HuH-7.5 (cell line): ENCODE measurements at places on chromosomes 3 and 15.
A peak's percentile ranks its signal among the peaks of the same experiment; 100 is the strongest.

GRCh38 chr3:13002398-13003124 lies 70.7 kb downstream of the IQSEC1 start:
- no peak for DNase-seq

GRCh38 chr15:67166280-67167009 lies 88.0 kb downstream of the AAGAB start:
- no peak for DNase-seq

DNA sequence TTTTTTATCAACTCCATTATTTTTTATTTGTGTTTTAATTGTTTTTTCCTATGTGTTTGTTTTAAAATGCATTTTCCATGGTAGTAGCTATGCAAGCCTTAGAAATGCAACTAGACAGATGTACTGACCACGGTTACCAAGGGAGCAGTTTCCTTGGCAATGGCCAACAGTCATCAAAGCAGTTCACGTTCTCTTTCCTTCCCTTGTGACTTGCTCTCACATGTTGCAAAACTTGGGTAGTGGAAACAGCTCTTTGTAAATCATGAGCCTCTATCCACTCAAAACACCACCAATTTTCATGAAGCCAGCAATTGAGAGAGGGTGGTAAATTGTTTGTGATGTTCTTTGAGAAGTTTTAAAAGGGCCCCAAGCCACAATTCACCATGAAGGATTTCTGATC lies 499.4 kb upstream of the MDFIC2 start:
- DNase-seq = no peak

- peak; percentile 81 for DNase-seq
Observed at GRCh38 chr3:37967260-37967881, 23.2 kb upstream of the VILL start.

DNA sequence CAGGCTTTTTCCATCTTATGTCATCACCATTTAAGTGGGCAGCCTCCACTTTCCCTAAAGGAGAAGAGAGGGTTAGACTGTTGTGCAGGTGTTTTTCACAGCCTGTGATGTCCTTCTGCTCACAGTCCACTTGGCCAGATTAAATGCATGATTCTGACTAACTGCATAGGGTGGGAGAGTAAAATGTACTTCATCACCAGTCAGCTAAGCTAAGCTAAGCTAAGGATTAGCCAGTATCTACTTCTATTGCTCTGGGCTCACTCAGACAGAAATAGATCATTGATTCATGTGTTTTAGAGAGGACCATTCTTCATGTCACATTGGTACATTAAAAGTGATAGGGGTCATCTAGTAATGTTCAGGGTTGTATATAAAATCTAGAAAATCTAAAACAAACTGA lies 1013.1 kb downstream of the NTRK3 start:
- DNase-seq = no peak

- DNase-seq = peak; percentile 80
Observed at GRCh38 chr15:91302588-91303439, 202.8 kb downstream of the SV2B start.

DNA sequence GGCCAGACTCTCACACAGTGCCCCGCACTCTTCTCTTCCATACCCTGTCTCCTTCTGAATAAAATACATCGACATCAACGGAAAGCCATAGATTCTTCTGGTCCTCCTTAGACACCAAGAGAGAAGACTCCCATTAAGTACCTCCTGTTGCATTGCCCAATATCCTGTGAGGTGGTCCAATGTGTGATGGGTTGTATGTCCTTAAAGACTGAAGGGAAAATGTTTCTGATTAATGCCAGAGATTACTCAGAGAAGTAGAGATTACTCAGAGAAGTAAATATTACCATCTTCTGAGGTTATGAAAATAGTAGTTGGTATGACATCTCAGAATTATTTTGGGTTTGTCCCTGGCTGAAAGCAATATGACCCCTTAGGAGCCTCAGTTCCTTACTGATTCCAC lies 60.8 kb upstream of the GALNT15 start:
- no peak for DNase-seq

- DNase-seq = no peak
Observed at GRCh38 chr3:108985844-108986243, 32.2 kb upstream of the GUCA1C start.

GRCh38 chr15:78040653-78041244 lies 36.8 kb downstream of the TBC1D2B start:
- DNase-seq = no peak

DNA sequence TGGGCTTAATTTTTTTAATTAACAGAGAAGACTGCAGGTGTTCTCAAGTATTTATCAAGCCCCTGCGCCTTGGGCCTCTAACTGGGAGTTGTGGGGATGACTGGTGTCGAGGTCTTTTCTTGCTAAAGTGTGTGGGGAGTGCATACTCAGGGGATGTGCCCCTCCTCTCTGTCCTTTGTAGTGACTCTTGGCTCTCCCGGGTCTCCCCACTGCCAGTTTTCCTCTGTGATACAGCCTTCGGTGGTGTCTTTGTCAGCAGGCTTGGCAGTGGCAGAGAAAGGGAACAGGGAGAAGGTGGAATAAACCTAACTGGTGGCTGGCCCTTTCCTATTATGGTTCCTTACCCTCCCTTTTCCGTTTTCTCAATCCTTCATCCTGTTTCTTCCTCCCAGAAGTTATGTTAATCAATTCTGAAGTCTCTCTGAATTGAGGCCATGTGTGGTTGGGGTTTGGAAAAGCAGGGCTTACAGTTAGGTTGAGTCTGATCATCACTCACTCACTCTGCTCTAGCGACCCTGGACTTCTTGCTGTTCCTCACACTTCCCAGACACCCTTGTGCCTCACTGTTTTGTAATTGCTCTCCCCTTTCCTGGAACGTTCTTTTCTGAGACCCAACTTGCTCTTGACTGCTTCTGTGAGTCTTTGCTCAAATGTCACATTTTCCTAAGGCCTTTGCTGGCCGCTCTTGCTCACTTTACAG lies 158.1 kb downstream of the PTPRG start:
- DNase-seq = no peak

DNA sequence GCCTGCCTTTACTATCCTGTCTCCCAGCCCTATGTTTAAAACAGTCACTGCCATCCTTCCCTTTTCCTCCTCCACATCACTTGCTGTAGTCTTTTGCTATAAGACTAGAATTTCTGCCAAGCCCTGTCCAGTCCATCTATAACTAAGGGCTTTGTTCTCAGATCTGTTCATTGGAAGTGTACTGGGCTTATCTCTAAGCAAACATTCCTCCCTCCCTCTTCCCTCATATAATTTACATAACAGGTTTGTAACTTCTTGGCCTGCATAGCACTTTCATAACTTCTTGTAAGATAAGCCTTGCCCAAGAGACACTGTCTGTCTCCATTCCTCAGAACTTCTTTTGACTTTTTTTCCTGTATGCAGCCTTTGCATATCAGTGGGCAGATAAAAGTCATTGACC lies 16.7 kb downstream of the TPRG1 start:
- no peak for DNase-seq

- no peak for DNase-seq
Observed at GRCh38 chr3:120502116-120502515, 51.3 kb upstream of the FSTL1 start.

- DNase-seq = no peak
Observed at GRCh38 chr15:93088200-93088980, 621 bp downstream of the RGMA start.

- no peak for DNase-seq
Observed at GRCh38 chr3:121989943-121990342, 32.1 kb downstream of the ILDR1 start.

- DNase-seq = no peak
Observed at GRCh38 chr15:68972201-68973065, 42.1 kb upstream of the NOX5 start.

GRCh38 chr3:99505646-99506269 lies 132.6 kb upstream of the COL8A1 start:
- no peak for DNase-seq

DNA sequence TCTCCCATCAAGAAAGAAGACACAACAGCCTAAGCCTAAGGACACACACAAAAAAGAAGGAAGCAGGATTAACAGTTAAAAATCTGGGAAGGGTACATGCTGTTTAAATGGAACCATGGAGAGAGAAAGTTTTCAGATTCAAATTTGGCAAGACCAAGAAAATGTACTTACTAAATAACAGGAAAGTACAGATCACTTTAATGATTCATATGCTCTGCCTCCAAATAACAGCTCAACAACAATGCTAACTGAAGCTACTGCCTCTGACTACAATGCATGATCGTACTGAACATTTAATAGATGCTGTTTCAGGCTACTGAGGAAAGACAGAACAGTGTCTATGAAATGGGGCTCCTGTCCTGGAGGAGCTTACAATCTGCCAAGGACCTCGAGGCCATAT lies 8.4 kb upstream of the NMB start:
- DNase-seq = no peak

DNA sequence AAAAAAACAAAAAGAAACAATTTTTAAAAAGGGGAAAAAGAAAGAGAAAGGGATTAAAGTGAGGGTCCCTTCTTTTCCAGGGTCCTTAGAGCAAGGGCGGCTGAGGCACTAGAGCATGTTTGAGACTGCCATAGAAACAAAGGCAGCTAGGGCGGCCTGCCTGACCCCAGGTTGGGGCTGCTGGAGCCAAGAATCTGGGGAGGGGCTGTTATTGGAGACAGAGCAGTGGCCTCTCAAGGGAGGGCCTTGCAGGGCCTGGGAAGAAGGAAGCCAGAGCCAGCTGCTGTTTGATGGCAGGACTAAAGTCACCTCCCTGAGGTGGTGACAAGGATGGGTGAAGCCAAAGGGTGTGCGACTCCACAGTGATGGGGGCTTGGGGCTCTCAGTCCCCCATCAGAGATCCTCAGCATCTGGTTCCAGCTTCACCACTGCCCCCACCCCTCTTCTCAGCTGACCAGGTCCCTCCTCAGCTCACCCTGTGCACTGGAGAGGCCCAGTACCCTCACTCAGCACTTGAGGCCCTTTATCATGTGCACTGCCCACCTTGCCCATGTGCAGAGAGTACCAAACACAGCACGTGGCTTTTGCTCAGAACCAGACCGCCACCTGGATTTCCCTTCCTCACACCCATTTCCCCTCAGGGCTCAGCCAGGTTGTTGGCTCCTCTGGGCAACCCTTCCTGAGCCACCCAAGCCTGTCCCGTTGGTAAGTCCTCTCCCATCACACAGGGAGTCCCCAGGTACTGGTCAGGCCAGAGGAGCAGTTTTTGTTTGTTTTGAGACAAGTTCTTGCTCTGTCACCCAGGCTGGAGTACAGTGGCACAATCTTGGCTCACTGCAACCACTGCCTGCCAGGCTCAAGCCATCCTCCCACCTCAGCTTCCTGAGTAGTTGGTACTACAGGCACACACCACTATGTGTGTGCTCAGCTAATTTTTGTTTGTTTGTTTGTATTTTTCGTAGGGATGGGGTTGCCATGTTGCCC lies 1.7 kb downstream of the TMEM89 start:
- no peak for DNase-seq

GRCh38 chr15:25192651-25193050 lies 237.9 kb downstream of the SNRPN start:
- DNase-seq = no peak

DNA sequence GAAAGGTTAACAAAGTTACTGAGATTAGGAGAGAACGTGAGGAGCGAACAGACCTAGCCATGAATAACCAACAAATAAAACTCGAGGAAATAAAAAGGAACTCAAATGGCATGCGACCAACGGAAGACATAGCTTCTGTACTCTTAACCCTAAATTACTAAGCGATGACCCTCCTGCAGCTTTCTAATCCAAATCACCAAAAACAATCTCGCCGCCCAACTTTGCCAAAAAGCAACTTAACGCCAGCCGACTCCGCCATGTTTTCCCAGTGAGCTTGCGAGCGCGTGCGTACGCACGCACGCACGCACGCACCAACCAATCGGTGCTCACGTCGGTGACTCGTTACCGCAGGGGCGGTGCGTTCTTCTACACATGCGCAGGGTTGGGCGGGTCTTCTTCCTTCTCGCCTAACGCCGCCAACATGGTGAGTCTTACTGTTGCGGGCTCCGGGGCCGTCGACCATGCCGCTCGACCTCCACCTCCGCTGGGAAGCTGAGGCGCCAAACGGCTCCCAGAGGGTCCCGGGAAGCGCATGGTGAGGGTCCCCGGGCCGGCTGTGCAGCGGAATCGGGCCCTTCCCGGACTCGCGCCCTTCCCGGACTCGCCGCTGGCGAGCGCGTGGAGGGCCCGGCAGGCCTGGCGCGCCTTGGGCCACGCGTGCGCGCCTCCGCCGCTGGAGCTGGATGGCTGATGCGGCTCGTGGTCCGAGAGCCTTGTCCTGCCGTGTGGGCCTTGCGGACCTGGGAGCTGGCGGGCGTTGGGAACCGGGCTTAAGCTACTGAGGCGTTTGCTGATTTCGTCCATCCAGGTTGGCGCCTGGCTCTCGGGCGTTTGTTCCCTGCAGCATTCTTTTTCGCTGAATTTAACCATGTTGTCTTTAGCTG lies at the start of gene RPL14:
TSS of gene RPL14 (plus strand) at position 400 of the 884 bp plus-strand sequence. CDS start at position 533, 133 bp downstream.
- peak; percentile 94 for DNase-seq

- DNase-seq = no peak
Observed at GRCh38 chr3:121690777-121691405, 30.2 kb upstream of the HCLS1 start.

DNA sequence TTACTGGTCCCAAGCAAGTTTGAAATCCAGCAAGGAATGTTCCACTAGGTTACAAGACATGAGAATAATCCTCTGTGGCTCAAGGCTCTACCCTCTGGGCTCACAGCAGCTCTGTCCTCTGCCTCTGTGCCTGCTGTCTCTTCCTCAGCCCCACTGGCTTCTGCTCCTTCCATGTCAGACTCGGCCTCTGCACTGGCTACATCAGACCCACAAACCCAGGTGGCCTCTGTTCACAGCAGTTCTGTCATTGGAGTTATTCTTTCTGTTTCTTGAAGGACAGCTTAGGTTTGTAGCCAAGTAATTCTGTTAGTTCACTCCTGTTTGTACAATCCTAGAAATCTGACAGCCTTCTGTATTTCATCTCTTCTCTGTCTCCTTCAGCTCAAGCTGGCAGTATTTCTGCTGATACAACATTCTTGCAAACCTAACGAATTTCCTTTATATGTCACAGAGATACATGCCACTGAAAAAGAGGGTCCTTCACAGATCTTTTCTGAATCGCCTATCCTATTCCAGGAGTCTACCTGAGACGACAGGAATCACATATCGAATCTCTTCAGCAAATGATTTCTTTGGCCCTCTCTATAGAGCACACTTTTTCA lies 227.8 kb upstream of the PLSCR5 start:
- no peak for DNase-seq

GRCh38 chr3:138434276-138434874 lies at the start of gene ESYT3:
TSS of gene ESYT3 (plus strand) at chr3:138434616. CDS start at chr3:138434799, 183 bp downstream.
- peak; percentile 85 for DNase-seq

GRCh38 chr3:71581457-71582035 lies 2.0 kb downstream of the FOXP1 start:
- no peak for DNase-seq

- no peak for DNase-seq
Observed at GRCh38 chr3:117708601-117709000, 999.0 kb downstream of the TUSC7 start.

DNA sequence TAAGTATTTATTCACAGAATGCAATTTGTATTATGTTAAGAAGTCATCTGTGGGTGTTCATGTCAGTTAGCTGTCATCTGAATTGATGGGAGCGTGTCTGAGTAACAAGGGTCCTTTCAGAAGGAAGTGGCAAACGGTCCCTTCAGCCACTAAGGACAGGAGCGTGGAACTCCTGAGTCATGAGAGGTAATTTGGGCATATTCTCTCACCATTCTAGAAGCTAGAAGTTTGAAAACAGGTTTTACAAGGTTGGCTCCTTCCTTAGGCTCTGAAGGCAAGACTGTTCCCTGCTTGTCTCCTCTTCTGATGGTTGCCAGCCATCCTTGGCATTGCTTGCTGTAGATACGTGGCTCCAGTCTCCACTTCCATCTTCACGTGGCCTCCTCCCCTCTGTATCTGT lies 19.7 kb downstream of the ABHD2 start:
- no peak for DNase-seq
